Upper lobe of left lung (tissue), 6 donors: ENCODE measurements at places on chromosomes 4 and X.
A peak's percentile ranks its signal among the peaks of the same experiment; 100 is the strongest.

DNA sequence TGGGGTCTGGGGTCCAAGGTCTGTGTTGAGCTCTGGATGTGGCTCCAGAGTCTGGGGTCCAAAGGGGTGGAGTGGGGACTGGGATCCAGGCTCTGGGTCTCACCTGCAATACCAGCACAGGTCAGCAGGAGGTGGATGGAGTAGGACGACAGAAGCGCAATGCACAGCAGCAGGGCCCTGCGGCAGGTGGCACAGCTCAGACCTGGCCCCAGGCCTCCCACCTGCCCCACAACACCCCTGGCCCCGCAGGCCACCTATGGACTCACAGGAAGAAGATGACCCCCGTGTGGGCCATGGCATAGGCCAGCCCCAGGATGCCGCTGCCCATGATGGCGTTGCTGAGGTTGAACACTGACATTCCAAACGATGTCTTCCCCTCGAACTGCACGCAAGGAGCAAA lies 3.4 kb downstream of the SLC38A5 start:
- DNase-seq = peak; percentile 41

DNA sequence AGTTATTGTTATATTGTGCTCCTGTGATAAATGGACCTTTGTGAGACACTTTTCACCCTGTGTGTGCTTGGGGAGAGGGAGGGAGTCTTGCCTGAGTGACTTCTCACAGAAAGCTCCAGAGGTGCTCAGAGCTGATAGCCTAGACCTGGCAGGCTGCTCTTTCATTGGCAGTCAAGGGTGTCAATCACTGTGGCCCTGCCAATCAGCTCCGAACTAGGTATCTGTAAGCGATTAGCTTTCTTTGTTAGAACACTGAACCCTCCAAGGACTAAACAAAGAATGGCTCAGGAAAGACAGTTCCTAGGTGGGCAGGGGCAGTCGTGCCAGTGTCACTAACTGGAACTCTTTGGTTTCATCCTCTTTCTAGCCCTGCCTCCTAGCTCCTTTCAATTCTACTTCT lies 2.7 kb upstream of the NALF2 start:
- DNase-seq = no peak

- DNase-seq = no peak
These were observed 65.0 kb upstream of the DDX60 start for GRCh38 chr4:168383510-168383909.

- no peak for DNase-seq
These were observed 548.1 kb downstream of the PPP4R3C start for GRCh38 chrX:26915064-26915463.

DNA sequence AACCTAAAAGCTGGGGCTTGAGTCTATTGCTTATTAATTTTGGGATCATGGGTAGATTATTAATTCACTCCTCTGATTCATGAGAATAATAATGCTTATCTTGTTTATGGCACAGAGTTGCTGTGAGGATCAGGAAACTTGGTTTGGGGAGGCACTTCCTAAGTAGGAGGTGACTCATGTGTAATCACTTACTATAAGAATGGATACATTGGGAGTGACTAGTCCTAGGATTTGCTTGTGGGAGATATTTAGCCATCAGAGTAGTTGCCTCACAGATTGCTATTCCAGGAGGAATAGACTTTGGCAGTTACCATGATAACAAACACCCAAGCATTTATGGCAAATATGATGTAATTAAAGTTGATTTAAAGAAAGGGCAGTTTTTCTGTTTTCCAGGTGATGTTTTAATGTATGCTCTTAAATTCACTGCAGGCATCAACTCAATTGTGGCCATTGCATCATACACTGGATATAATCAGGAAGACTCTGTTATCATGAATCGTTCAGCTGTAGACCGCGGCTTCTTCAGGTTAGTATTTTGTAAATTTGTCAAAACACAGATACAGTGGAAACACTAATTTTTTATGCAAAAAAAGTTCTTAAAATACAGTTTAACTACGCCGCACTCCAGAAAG lies 41.9 kb downstream of the POLR2B start:
- no peak for DNase-seq

GRCh38 chrX:22234380-22234779 lies 38.3 kb upstream of the CBLL2 start:
- no peak for DNase-seq

DNA sequence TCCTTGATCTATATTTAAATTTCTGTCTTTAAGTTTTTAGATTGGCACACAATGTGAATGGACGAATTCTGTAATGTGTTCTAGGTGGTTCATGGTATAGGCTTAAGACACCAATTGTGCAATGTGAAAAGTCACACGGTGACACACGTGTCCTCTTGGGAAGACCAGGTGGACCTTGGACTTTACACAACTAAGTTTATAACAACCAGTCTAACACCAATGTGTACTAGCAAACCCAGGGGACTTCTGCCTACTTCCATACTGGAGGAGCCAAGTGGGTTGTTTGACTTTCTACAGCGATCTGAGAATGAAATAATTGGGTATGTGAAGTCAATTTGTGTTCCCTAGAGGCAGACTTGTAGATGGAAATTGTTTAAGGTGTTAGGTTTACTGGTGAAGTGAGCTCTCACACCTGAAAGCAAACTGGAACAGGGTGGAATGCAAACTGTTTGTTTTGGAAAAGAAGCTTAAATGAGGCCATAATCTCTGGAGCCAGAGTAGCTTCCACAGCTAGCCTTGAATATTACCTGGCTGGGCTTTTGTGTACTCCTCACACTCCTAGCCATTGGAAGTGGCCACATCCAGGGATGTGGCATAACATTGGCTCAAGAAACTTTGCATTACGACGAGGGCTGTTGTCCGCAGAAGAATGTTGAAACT lies 45.9 kb upstream of the WDR1 start:
- DNase-seq = no peak

DNA sequence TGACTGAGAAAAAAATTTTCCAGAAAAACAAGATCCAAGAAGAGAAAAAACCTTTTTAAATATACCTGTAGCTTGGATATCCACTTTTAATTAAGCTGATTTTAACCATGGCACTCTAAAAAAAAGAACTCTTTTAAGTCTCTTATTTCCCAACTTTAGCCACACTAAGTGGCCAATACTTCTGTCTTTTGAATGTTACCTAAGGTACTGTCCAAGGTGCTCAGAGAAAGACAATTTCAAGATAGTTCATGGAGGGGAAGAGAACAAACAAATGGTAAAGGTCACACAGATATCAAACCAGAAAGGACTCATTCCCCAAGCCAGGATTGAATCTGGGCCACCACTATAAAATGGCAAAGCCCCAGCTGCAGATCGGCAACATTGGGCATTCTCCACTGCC lies 10.1 kb downstream of the NLRP2B start:
- DNase-seq = no peak

DNA sequence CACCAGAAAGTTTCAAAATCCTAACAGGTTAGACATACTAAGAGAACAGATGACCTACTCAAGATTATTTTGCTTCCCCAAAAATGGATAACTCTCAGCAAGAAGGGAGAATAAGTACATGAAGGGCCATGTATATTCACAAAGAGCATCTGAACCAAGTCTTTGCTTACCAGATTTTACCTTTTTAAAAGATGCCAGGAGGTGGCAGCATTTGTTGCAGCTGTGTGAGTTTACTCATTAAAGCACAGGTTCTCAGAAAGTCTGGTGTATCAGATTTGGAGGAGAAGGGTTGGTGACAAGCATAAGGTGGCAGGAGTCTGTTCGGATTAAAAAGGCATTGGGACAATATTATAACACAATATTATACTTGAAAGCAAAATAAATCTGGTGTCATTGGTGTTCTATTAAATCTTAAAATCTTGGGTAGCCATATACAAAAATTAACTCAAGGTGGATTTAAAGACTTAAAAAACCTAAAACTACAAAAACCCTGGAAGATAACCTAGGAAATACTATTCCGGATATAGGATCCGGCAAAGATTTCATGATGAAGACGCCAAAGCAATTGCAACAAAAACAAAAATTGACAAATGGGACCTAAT lies 51.3 kb upstream of the NFKB1 start:
- peak; percentile 31 for DNase-seq

DNA sequence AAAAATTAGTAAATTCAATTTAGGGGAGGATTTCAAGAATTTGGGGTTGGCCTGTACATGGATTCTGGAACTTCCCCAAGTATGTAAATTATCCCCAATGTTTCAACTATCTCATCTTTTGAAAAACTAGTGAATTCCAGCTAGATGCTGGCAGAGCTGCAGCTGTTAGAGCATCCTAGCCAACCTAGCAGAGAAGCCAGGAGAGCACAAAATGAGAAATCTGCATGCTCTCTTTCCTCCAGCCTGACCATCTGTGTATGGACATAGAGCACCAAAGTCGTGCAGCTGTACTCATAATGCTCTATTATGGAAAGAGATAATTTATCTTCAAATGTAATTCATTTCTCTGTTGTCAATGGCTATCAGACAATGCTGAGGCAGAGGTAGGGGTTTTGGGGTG lies 1217.7 kb downstream of the PCDH19 start:
- DNase-seq = no peak

DNA sequence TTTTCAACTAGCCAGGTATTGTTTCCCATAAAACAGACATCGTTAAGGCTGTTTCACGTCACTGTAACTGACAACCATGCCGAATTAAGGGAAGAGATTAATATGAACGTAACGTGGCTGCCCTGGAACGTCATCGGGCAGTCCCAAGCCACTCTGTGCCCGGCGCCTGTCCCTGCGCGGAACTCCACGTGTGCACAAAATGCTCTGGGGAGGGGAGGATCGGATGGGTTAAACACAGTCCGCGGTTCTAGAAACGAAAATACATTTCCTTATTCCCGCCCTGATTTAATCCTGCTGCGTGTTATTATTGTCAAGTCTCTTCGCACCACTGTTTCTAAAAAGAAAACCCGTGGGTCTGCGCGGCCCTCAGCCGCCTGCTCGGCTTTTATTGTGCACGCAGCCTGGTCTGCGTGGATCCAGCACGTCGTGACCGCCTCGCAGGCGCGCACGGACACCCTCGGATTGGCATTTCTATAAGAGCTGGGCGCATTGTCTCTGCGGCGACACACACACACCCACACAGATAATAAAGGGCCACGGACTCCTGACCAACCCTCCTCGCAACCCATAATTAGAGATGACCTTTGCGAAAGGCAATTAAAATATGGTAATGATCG lies 69.6 kb upstream of the BCOR start:
- no peak for DNase-seq

GRCh38 chr4:164293743-164294142 lies 460.2 kb upstream of the SMIM31 start:
- no peak for DNase-seq

GRCh38 chr4:154559141-154559493 lies 3.7 kb upstream of the FGB start:
- DNase-seq = no peak

DNA sequence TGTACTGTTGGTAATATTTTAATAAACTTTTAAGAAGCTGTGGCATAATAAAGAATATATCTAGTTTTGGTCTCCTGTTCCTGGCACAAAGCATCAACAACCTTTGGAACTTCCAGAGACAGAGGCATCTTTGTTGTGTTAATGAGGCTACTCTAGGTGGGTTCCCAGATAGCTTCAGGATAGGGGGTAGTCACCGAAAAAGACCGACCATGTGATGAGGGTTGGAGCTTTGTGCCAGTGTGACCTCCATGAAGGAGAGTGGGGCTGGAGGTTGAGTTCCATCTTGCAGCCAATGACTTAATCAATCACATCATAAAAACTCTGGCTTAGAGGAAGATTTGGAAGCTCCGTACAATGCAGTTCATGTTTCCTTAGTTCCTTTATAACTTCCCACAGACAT lies 9.9 kb downstream of the PPAT start:
- no peak for DNase-seq

DNA sequence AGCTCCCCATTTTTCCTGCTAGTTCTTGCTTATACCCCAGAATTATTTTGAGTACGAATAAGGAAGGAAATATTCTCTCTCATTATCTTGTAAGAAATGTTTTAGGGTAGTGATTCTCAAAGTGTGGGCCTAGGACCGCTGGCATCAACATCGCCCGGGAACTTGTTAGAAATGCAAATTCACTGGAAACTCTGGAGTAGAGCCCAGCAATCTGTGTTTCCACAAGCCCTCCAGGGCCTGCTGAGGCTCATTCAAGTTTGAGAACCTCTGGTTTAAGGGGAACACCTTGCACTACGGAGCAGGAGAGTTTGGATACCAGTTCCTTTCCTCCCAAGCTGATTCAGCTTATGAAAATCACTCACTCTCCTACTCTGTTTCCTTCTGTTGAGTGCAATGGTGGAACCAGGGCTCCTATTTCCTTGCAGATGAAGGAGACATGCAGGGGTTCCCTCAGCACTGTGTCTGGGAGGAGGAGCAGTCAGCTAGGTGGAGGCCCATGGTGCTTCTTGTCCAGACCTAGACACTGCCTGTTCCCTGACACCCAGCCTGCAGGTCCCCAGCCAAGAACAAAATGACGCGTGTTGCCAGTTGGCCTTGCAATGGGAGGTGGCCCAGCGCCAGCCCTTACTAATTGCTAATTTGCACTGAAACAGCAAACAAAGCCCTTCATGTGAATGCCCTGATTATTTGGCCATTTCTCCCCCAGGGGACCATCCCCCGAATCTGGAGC lies 68.5 kb downstream of the CYTL1 start:
- no peak for DNase-seq

- DNase-seq = no peak
These were observed 203.8 kb downstream of the AASDH start for GRCh38 chr4:56183344-56183959.

DNA sequence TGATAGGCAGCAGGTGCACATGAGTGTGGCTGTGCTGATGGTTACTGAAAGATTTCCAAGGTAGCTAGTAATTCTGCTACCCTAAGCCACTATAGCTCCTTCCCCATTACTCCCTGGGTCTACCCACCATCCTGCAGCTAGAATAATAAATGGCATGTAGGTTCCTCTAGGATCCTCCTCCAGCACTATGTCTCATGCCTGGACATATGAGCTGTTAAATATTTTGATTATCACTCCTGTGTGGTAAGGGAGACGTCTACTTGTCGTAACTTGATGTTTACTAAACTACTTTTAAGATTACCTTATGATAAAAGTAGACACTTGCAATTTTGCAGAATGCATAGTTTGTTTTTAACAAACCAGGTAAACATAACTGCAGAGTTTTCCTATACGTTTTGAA lies 35.5 kb downstream of the TET2 start:
- no peak for DNase-seq

- DNase-seq = no peak
These were observed 11.4 kb upstream of the UBA1 start for GRCh38 chrX:47182106-47182700.

DNA sequence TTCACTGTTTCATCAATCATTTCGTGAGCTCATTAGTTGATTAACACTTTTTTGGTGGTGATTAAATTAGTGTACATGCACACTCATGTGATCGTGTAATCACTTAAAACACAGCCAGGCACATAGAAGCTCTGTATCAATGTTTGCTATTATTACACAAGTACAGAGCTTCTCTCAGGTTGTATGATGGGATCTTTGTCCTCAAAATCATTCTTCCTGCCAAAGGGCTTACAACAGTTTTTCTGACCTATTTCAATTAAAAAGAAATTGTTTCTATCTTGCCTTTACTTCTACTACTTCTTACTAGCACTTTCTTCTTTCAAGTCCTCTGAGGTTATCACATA lies 145.1 kb downstream of the AMELX start:
- DNase-seq = no peak

DNA sequence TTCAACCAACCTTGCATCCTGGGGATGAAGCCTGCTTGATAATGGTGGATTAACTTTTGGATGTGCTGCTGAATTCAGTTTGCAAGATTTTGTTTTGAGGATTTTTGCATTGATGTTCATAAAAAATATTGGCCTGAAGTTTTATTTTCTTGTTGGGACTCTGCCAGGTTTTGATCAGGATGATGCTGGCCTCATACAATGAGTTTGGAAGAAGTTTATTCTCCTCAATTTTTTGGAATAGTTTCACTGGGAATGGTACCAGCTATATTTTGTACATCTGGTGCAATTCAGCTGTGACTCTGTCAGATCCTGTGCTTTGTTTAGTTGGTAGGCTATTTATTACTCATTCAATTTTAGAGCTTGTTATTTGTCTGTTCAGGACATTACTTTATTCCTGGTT lies 340.3 kb upstream of the TRAM1L1 start:
- DNase-seq = no peak
